ENCODE measurements at places on chromosomes 12 and 14.

DNA sequence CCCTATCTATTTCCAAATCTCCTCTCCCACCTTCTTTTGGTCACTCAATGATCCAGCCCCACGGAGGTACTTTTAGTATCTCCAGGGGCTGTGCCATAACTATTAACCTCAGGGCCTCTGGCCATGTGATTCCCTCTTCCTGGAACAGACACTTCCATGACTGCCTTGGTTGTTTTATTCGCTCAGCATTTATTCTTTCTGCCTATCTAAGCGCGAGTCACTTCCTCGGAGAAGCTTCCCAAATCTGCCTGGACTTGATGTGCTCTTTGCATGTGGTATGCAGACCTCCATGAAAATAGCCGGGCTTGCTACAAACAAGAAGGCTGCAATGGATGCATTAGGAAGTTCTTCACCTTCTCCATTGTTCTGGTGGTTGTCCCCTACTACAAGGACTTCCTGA, 939.0 kb upstream of the TMEM132C start:
- DNase-seq, result no peak

GRCh38 chr12:38386205-38386985, 69.8 kb downstream of the ALG10B start:
- DNase-seq, result no peak

DNA sequence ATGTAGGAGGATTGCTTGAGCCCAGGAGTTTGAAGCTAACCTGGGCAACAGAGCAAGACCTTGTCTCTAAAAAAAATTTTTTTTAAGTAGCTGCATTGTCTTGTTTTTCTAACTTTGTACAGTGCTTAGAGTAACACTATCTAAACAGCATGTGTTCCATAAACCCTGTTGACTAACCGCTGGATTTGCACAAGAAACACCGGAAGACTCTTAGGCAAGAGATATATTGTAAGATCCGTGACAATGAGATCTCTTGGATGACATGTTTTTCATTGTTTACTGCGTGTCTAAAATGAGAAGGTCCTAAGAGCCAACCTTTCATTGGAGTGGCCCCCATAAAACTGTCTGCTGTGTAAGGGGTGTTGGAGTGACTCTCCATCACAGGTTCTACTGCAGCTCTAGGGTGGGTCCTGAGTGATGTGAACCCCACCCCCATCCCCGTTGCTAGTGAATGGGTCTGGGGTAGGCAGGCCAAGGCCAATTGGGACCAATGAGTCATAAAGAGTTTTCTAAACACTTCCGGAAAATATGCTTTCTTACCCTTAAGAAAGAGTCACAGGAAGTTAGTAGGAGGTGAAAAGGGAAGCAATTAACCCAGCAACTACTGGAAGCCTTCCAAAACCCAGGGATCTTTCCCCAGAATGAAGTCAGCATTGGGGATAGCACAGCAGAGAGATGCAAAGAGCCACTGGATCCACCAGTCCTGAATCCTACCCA, 24.3 kb upstream of the PCNX1 start:
- DNase-seq, result peak; percentile 45

DNA sequence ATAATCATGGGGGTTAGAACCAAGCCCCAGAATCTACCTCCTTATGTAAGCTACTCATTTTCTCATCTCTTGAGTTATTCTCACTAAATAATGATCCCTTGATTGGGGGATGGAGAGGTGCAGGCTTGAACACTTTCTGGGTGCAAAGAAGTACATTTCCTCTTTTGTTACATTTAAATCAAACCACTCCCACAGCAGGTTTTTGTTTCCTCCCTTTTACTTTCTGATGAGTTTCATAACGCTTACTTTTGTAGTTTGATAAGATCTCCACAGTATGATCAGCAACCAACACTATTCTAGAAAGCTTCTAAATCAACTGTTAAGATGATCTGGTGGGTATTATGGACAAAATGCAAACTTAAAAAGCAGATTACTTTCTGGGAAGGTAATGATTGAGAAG, 20.5 kb downstream of the VCPKMT start:
- no peak for DNase-seq

DNA sequence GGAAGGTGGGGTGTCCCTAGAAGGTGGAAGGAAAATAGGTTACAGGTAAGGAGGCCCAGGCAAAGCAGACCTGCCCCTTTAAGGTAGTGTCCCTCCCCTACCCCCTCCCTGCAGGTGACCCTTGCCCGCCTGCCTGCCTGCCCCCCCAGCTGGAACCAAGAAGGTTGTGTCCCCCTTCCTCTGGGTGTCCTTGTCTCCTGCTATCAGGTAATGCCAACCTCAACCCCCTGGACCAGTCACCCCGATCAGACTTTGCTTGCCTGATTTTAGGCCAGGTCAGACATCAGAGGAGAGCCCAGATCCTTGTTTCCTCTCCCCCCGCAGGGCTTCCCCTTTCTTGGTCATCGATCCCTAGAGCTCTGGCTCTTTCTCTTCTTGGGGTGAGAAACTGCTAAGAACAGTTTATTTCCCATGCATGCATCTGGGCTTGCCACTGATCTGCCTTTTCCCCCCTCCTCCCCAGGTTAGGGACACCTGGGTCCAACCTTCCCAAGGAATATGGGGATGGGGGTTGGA, at the start of gene SLC39A5:
Gene SLC39A5, plus strand, starts transcription at position 136 of the 516 bp plus-strand sequence. CDS start 1,224 bp downstream, outside the sequence.
- no peak for DNase-seq

- DNase-seq, result no peak
These were observed at the start of gene CFAP73 for GRCh38 chr12:113149361-113150150. Gene CFAP73, plus strand, starts transcription at chr12:113149724. Its CDS starts 134 bp downstream, at chr12:113149858.

GRCh38 chr12:8145754-8146441, 10.9 kb upstream of the ZNF705A start:
- no peak for DNase-seq

DNA sequence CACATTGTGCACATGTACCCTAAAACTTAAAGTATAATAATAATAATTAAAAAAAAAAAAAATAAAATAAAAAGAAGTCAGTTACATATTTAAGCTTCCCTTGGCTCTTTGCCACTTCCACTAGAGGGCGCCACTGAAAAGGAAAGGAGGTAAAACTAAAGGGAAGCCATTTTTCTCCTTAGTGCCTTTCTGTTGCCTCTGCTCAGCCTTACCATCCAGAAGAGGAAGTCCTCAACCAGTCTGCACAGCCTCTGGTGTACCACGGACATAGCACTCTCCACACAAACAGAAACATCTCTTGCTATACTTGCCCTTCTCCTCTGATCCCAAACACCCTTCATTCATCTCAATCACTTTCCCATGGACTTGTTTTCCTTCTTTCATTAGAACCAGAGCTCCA, 169.0 kb upstream of the EEA1 start:
- peak; percentile 32 for DNase-seq

DNA sequence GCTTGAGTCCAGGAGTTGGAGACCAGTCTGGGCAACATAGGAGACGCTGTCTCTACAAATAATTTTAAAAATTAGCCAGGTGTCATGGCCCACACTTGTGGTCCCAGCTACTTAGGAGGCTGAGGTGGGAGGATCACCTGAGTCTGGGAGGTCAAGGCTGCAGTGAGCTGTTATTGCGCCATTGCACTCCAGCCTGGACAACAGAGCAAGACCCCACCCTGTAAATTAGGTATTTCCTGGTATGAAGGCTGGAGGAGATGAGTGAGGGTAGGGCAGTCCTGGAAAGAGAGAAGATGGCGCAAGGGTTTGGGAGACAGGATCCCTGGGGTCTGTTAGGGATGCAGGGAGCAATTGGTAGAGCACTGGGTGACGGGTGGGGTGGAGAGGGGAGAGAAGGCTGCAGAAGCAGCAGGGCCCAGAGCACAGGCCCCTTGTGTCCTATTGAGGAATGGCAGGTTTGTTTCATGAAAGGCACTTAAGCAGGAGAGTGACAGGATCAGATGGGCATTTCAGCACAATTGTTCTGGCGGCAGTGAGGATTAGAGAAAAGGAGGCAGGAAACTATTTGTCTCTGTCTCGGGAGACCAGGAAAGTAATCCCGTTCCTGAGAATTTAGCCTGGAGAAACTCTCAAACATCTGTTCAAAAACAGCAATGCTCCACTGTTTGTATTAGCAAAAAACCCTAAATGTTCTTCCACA, 47.2 kb upstream of the KTN1 start:
- peak; percentile 15 for DNase-seq

DNA sequence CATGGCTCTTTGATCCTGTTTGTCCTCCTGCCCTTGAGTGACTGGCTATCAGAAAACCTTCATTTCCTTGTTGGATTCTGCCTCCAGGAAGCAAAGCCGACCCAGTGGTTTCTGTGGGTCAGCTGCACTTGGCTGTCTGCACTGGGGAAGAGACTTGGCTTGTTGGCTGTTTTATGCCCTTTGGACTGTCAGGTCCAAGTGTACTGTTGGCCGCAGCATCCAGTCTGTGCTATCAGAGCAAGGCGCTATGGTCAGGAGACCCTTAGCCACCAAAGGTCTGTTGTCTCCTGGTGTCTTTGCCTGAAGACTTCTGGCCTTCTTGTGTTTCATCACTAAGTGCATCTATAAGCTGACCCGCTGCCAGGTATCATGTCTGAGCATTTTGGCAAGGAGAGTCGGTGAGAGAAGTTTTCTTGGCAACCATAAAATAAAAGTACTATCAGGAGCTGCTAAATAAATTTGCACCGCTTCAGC, 177.4 kb upstream of the HIF1A start:
- DNase-seq, result no peak

All from RKO (cell line).